Chondrocyte (in vitro differentiated cells): ENCODE measurements at places on chromosomes 5 and 9. TPM values are rescaled to one million over a fixed set of nuclear protein-coding genes. Genes with fewer than 3 reads are reported as not detected.

The CYLC2 gene
- not detected in 3 replicates for total RNA-seq

DNA sequence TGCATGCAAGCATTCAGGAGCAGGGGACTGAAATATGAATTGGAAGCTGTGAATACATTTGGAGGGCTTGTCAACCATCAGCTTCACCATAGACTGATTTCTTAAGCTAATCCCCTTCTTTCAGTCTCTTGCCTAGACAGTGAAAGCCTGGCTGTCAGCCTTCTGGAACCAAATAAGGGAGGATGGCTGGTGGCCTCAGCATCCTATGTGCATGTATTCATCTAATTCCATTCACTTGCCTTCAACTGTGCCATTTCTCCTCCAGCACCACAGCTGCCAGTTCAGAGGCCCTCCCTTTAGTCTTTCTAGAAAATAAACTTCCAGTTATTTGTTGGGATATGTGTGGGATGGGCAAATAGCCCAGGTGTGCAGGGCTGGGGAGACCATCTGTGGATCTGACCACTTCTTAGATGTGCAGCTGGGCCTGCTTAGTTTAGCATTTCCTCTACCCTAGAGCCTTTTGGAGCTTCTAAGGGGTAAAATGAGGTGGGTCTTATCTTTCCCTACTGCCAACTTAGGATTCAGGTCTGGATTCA is 62.1 kb downstream of the AOPEP start:
- no peak overlapping the region for H3K4me3 ChIP-seq
- no peaks in the 10 kb centered on the region for H3K27me3 ChIP-seq
- DNase-seq: no peak
- no peak overlapping the region for H3K27ac ChIP-seq

The C5orf52 gene
- not detected in 3 replicates for total RNA-seq

- no peak for DNase-seq
- peaks cover 26% of the 10 kb centered on the region for H3K4me1 ChIP-seq
- no peak overlapping the region for H3K4me3 ChIP-seq
- H3K36me3 ChIP-seq: no peaks in the 10 kb centered on the region
Measured at GRCh38 chr5:118325931-118326330, 662.4 kb downstream of the DTWD2 start.

The CCNJL gene
- 4.7 to 11.4 TPM (median 10.0 TPM) in 3 replicates for total RNA-seq

DNA sequence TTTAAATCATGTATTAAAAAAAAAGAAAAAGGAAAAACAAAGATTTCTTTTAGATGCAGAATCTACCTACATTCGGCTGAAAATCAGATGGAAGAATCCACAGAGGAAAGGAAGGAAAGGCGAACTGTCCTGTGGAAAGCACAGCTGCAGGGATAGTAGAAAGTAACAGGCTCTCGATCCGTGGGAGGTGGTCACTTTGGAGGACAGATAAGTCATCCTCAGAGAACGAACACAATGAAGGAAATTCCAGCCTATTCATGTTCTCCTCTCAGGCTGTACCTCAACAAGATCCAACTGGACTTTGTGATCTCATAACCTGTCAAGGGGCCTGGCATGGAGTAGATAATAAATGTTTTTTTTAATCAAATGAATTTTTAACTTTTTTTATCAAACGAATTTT is 72.8 kb downstream of the NR6A1 start:
- H3K27me3 ChIP-seq: no peaks in the 10 kb centered on the region
- peaks cover 60% of the 10 kb centered on the region for H3K4me1 ChIP-seq
- H3K27ac ChIP-seq: peak overlapping the region; percentile 98

DNA sequence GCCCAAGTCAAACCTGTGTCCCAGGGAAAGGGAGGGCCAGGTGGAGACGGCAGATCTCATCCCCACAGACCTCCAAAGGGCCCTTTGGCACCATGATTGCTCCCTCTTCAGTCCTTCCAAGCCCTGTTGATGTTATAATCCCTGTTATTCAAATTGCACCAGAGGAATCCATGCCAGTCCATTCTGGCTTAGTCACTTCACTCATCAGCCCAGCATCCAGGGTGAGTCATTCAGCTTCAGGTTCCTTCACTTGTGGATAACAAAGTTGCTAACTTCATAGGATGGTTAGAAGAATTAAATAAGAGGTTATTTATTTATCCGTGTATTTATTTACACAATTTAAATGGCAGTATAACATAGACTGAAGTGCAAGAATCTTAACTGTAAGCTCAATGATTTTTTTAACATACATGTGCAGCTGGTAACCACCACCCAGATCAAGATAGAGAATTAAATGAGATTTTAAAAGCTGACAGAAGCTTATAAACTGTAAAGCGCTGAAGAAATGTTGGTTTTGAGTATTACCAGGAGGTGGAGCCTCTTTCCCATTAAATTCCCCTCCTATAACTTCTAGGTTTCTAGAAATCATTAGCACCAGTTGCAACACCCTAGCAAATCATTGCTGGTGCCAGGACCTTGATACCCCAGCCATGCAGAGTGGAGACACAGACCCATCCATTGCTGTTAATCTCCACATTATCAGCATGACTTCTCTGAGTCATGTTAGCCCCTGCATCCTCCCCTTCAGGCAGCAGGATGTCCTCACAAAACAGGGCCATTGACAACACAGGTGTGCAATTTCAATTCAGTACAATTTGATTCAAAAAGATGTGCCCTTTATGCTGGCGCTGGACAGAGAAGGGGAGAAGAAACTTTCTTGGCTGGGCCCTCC is 77.4 kb downstream of the SEC61B start:
- no peak for DNase-seq
- no peak overlapping the region for H3K27ac ChIP-seq
- H3K4me3 ChIP-seq: no peak overlapping the region
- no peaks in the 10 kb centered on the region for H3K4me1 ChIP-seq
- H3K36me3 ChIP-seq: no peaks in the 10 kb centered on the region

The FOXD4 gene
- 0.17 to 0.44 TPM (median 0.26 TPM) in 3 replicates for total RNA-seq

- DNase-seq: no peak
- H3K27me3 ChIP-seq: no peaks in the 10 kb centered on the region
- H3K36me3 ChIP-seq: peaks cover 16% of the 10 kb centered on the region
- H3K27ac ChIP-seq: no peak overlapping the region
- no peak overlapping the region for H3K4me3 ChIP-seq
Measured at GRCh38 chr9:106981396-106982287, 118.7 kb downstream of the ZNF462 start.

- H3K36me3 ChIP-seq: no peaks in the 10 kb centered on the region
- H3K4me3 ChIP-seq: no peak overlapping the region
- H3K27me3 ChIP-seq: no peaks in the 10 kb centered on the region
- H3K27ac ChIP-seq: no peak overlapping the region
Measured at GRCh38 chr9:4883326-4883873, 90.7 kb downstream of the RCL1 start.

The OLFM1 gene
- total RNA-seq: 1.2 to 4.2 TPM (median 2.8 TPM) in 3 replicates

GRCh38 chr5:61386045-61386800 is 54.2 kb downstream of the ZSWIM6 start:
- H3K4me1 ChIP-seq: peaks cover 45% of the 10 kb centered on the region
- no peak for DNase-seq
- H3K4me3 ChIP-seq: no peak overlapping the region
- no peaks in the 10 kb centered on the region for H3K27me3 ChIP-seq

DNA sequence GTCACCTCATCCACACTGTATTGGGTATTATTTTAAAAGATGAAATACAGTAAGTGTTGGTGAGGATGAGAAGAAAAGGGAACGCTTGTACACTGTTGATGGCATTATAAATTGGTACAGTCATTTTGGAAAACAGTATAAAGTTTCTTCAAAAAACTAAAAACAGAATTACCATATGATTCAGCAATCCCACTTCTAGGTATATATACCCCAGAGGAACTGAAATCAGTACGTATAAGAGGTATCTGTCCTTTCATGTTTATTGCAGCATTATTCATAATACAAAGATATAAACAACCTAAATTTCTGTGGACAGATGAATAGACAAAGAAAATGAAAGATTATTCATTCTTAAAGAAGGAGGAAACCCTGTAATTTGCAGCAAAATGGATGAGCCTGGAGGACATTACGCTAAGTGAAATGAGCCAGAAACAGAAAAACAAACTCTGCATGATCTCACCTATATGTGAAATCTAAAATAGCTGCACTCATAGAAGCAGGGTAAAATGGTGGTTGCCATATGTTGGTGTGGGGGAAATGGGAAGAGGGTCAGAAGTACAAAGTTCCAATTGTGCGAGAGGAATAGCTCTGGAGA is 191.6 kb downstream of the TRIM36 start:
- no peak overlapping the region for H3K27ac ChIP-seq
- H3K36me3 ChIP-seq: no peaks in the 10 kb centered on the region
- peaks cover 3% of the 10 kb centered on the region for H3K27me3 ChIP-seq
- no peak overlapping the region for H3K4me3 ChIP-seq
- H3K4me1 ChIP-seq: no peaks in the 10 kb centered on the region

- DNase-seq: no peak
- H3K4me3 ChIP-seq: no peak overlapping the region
- no peaks in the 10 kb centered on the region for H3K27me3 ChIP-seq
- no peak overlapping the region for H3K27ac ChIP-seq
- peaks cover 4% of the 10 kb centered on the region for H3K4me1 ChIP-seq
Measured at GRCh38 chr5:126301056-126301455, 122.2 kb upstream of the GRAMD2B start.

DNA sequence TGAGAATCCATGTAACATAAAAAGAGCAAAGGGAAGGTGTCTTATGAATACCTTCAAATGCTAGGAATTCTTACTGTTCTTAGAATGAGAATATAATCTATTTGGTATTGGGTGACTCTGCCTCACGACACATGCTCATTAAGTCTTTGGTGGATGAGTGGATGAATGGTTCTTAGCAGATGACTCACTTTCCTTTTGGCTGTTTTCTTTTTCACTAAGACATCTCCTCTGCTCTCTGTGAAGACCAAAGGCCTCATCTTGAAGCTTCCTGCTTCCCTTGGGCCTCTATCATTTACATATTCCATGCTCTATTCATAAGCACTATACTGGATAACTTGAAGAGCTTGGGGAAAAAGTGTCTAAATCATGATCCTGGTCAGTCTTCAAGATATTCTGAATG is 468.1 kb downstream of the SPATA31D1 start:
- no peaks in the 10 kb centered on the region for H3K36me3 ChIP-seq
- H3K4me3 ChIP-seq: no peak overlapping the region
- no peak for DNase-seq
- H3K4me1 ChIP-seq: peaks cover 4% of the 10 kb centered on the region
- no peaks in the 10 kb centered on the region for H3K27me3 ChIP-seq

The CCT5 gene
- 161 to 170 TPM (median 165 TPM) in 3 replicates for total RNA-seq

The TSSK1B gene
- total RNA-seq: 0.10 to 0.36 TPM in 2 of 3 replicates, not detected in the other

DNA sequence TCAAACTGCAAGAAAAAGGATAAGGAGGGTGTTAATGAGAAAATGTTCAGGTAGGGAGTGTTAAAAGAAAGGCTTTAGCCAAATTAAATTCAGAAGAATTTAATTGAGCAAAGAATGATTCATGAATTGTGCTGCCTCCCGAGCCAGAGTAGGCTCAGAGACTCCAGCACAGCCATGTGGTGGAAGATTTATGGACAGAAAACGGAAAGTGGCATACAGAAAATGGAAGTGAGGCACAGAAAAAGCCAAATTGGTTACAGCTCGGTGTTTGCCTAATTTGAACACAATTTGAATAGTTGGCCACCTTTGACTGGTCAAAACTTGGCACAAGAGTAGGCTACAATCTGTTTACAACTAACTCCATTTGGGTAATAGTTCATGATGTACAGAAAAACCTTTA is 9.6 kb upstream of the SLC30A5 start:
- H3K4me1 ChIP-seq: no peaks in the 10 kb centered on the region
- H3K36me3 ChIP-seq: no peaks in the 10 kb centered on the region
- no peak for DNase-seq
